Right ventricle myocardium superior (tissue), 1 donor: ENCODE measurements at places on chromosomes 2 and 18.

GRCh38 chr18:6865251-6865650, 135.7 kb downstream of the ARHGAP28 start:
- DNase-seq, result no peak

DNA sequence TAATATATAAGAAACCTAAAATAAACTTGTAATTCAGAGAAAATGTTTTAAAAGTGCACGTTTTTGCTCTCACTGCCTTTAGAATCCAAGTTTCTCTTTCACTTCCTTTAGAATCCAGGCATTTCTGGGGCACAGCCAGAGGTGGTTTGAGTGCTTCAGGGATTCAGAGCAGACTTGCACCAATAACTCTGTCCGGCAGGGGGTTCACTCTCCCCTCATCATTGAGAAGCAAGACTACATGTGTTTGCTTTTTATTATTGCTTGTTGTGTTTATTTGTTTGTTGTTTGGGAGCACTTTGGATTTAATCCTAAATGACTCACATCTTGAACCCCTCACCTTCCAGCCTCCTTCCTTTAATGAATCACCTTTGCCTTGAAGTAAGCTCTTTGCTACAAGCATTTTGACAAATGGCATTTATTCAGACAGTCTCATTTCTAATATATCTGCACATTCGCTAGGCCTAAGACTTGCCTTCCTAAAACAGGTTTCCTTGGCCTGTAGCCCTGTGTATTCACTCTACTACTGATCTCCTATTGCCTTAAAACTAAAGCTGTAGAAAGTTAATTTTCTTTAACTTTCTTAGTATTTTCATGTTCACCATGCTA, 233.5 kb upstream of the ATP5MC3 start:
- peak; percentile 71 for DNase-seq

- DNase-seq, result no peak
Measured at GRCh38 chr2:69387770-69388481, 899 bp upstream of the GFPT1 start.

DNA sequence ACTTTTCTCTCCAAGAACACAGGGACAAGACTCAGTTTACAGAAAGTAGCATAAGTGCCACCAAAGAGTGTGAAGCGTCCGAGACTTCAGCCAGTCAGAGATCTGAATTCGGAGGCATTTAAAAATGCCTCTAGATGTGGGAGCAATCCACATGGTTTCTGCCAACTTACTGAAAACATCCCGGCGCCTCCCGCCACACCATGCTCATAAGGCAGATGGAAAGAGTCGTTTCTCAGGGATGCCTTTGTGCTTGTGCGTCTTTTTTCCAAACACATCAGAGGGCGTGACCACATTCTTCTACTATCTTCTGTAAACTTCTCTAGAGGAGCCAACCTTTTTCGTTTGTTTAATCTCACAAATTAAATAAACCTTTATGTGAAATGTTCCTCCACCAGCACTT, 88.7 kb downstream of the NRP2 start:
- no peak for DNase-seq

DNA sequence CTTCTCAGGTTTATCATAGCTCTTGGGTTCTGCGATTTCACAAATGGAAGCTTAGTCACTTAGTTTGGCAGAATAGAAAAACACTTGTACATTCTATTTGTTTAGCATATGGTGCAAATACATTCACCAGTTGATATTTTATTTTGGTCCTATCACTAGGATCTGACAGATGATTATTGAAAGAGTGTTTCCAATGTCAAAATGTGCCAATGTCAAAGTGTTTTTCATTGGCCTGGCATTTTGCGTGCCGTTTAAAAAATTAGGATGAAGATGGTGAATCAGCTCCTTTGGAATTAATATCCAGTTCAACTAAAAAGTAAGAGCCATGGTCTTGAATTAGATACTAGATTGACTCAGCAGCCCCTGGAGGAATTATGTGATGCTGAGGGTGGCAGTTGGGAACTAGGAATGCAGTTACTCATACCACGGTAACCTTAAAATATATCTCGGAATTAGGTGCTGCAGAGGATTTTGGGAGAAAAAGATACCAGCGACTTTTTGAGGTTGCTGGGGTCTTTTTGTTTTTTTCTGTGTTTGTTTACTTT, 87.0 kb downstream of the SPHKAP start:
- DNase-seq, result no peak

DNA sequence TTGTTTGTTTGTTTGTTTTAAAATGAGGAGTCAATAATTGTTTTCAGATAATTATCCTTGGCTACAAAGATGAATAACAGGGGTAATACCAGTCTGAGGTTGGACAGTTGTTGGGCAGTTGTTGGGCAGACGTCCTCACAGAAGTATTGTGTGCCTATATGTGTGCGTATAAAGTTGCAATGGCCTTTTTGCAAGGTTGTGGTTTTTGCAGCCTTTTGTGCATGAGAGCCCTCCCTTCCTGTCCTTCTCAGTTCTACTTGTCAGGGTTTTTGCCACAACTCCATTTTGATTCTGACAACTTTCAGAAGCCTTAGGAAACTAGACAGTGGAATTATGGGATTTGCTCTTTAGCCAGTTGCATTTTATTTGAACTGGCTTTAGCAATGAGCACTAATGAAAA, 6.0 kb upstream of the STK39 start:
- DNase-seq, result no peak

DNA sequence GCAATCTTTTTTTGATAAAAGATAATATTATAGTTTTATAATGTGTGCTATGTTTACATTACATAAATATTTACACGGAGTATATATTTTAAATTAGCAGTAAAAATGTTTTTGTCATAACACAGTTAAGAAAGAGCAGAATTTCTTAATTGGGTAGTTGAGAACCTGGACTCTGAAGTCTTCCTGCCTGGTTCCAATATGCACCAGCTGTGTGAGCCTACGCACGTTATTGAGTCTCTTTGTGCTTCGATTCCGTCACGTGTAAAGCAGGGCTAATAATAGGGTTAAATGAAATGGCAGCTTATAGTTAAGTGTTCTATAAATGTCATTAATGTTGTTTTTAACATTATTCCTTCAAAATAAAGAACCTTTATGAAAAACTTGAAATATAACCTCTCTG, 1.2 kb upstream of the CCDC88A start:
- no peak for DNase-seq

DNA sequence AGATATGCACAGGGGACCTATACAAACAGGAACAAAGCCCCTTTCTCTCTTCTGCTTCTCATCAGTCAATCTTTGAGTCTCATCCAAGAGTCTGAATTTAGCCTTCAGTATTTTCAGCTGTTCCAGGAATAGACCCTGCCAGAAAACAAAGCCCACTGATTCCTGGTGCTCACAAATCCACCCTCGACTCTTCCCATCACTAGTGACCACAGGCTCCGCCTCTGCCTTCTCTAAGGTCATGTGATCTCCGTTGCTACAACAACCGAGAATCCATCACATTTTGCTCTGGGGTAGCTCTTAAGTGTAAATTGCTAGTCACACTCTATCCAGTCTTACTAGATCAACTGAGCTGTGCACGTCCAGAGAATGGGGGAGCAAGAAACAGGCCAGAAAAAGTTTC, 46.4 kb upstream of the SPTBN1 start:
- DNase-seq, result no peak

DNA sequence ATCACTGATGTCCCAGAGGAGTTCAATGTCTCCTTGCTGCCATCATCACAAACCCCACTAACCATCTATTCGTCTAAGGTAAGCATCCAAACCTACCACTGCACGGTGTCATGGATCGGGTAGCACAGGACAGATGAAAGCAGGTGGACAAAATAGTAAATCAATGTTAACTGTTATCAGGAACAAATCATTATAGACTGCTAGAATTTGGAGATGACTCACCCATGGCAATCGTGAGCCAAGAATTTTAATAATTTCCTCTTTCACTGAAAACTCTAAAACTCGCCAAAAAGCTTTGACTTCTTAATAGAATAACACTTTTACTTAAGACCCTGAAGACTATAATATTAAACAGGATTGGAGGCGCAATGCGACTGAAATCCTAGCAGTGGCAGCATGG, 33.7 kb upstream of the BZW1 start:
- DNase-seq, result no peak

GRCh38 chr2:161432107-161432506, 16.0 kb downstream of the TBR1 start:
- no peak for DNase-seq

- peak; percentile 55 for DNase-seq
Measured at GRCh38 chr2:23690421-23691105, 236.4 kb downstream of the ATAD2B start.

- no peak for DNase-seq
Measured at GRCh38 chr2:100141906-100142305, 484 bp downstream of the AFF3 start.

GRCh38 chr2:165224941-165225340, 14.3 kb upstream of the SCN2A start:
- DNase-seq, result no peak

- DNase-seq, result no peak
Measured at GRCh38 chr2:131143803-131144202, 38.7 kb downstream of the PLEKHB2 start.

GRCh38 chr2:174761837-174762236, 2.4 kb downstream of the CHRNA1 start:
- no peak for DNase-seq

DNA sequence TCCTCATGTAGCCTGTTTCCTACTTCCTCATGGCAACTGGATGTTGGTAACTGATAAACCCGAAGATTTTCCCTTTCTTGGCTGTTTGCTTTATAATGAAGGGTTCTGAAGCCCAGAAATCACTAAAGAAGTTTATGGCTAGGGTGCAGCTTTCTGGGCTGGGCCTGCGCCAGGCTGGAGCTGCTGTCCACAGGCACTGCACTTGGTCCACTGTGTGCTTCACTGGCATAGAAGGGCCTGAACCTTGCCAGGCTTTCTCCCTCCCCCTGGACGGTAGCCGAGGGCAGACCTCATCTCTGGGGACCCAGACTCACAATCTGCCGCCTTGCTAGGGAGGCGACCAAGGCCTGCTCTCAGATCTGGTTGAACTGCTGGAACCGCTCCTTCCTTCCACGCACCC, 133.3 kb upstream of the SPRED2 start:
- DNase-seq, result no peak

DNA sequence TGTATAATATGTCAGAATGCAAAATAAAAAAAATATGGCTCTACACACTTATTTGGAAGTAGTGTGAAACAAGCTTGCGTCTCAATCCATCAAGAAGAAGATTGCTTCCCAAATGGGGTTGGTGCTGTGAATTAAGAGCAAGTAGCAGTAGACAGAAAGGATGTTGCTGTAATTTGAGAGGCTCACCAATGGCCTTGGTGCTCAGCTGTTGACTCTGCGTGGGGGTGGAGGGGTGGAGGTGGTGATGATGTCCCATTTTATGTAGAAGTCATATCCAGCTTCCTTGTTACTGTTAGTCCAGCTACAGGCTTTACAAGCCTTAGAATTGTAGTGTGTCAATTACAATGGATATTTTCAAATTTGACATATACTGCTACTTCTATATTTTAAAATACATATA, 223.4 kb upstream of the RND3 start:
- DNase-seq, result no peak

- no peak for DNase-seq
Measured at GRCh38 chr2:209662021-209662420, 109.6 kb upstream of the UNC80 start.

DNA sequence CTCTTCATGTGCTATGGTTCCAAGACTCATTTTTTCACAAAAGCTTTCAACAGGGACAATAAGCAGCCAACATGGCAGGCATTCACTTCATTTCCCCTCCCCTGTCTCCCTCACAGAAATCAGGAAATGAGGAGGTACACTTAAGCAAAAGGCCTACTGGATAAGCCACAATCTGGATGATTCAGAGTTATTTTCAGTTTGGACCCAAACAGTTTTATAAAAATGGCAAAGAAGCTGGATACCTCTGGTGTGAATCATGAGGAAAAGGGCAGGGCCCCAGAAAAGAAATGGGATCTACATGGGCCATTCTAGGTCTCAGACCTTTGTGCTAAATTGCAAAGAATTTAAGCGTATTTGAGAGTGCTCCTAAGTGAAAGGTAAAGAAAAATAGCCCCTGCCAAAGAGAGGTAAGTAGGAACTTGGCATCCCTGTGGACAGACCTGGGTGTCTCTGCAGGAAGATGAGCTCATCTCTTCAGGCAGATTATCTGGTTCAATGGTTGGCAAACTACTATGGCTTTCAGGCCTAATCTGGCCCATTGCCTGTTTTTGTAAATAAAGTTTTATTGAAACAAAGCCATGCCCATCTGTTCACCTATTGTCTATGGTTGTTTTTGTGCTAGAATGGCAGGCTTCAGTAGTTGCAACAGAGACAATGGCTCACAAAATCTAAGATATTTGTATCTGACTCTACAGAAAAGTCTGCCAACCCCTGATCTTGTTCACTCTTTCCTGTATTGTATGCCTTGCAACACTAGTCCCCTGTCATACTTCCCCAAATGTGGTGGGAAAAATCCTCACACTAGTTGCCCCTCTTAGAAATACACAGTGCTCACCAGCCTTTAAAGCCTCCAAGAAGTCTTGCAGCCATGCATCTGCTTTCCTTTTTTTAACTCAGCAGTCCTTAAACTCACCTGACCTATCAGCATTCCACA, 315.0 kb downstream of the ALK start:
- no peak for DNase-seq

DNA sequence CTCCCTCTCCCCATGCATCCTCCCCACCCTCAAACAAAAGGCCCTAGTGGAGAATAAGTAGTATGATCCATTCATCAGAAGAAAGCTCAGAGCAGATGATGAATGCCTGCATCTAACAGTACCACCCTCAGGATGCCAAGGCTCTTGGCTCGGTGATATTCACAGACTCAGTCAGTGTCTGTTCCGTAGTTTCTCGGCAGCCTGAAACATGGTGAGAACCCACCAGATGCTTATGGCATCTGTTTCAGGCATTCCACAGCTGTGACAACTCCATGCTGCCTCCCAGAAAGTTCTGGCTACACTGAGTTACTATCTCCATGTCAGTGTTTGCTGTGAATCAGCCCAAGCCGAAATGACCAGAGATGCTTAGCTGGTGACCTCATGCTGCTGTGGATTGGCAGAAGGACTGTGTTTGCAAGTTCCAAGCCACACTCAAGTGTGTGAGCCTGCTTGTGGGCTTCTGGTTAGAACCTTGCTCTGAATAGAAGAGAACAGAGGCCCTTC, 83.9 kb downstream of the WDSUB1 start:
- DNase-seq, result no peak

DNA sequence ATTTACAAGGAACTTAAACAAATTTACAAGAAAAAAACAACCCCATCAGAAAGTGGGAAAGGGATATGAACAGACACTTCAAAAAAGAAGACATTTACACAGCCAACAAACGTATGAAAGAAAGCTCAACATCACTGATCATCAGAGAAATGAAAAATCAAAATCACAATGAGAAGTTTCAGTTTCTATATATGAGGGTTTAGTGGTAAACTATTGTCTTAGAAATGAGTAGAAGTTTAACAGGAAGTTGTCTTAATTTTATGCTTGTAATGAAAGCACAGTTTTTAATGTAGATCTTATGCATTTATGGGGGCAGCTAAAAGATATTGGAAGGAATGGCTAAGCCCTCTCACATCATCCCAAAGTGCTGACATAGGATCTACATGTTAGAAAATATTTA, 325.4 kb downstream of the ERBB4 start:
- no peak for DNase-seq

DNA sequence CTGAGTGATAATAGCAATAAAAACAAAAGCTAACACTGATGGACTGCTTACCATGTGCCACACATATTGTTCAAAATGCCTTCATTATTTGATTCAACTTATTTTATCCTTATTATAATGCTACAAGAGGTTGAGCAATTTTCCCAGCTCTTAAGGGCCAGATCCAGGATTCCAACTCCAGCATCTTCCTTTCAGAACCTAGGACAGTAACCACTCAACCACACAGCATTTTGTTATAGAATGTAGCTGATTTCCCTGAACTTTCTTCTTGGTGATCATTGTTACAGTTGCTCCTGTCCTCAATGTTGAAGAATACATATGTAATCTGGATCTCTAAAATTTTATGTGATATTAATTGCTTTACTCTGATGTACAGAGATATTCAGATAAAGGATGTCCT, 341.7 kb downstream of the PIK3C3 start:
- DNase-seq, result no peak
